ENCODE measurements at places on chromosomes 4 and X.
A peak's percentile ranks its signal among the peaks of the same experiment; 100 is the strongest.

- DNase-seq, result no peak
Observed at GRCh38 chr4:140743194-140743931, 12.8 kb downstream of the TBC1D9 start.

- no peak for DNase-seq
Observed at GRCh38 chrX:80181079-80181478, 166.5 kb downstream of the TBX22 start.

- DNase-seq, result no peak
Observed at GRCh38 chr4:185488650-185489049, 17.1 kb upstream of the CCDC110 start.

DNA sequence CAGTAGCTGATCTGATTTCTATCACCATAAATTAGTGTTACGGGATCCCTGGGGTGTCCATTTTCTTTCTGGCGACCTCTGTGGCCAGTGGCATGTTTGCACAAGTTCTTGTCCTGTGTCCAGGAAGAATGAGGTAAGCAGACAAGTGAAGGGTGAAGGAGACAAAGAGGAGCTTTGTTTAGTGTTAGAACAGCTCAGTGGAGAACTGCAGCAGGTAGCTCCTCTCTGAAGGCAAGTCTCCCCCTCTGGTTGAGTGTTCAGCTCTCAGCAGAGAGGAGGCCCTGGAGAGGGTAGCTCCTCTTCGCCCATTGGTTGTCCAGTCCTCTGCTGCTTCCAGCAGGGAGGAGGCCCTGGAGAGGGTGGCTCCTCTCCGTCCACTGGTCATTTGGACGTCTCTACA is 47.2 kb downstream of the DMP1 start:
- no peak for DNase-seq

GRCh38 chr4:136557396-136557795 is 974.9 kb downstream of the PCDH18 start:
- no peak for DNase-seq

- DNase-seq, result no peak
Observed at GRCh38 chr4:8586671-8587468, 5.7 kb upstream of the CPZ start.

GRCh38 chr4:41287852-41288251 is 31.1 kb downstream of the UCHL1 start:
- no peak for DNase-seq

- peak; percentile 28 for DNase-seq
Observed at GRCh38 chr4:26319949-26320537, 771 bp upstream of the RBPJ start.

DNA sequence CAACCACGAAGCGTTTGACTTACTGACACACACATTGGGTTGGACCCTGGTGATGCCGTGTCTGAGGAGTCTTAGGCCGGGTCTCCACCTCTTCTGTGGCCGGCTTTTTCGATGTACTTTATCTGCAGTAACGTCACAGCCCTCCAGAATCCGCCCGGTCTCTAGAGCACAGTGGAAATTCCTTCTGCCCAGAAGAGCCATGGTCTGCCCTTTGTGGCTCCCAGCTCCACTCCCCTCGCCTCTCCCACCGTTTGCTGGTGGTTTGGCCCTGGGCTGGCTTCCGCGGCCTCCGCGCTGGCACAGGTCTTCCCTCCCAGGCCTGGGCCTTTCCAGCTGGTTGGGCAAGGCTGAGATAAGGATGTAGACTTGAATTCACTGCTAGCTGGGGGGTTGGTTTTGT is 4.3 kb downstream of the MAEA start:
- no peak for DNase-seq

GRCh38 chr4:184510401-184510800 is 36.1 kb upstream of the IRF2 start:
- no peak for DNase-seq

- DNase-seq, result no peak
Observed at GRCh38 chrX:130097507-130098209, 12.6 kb downstream of the ELF4 start.

GRCh38 chr4:173145131-173145530 is 23.5 kb upstream of the GALNT7 start:
- DNase-seq, result no peak

DNA sequence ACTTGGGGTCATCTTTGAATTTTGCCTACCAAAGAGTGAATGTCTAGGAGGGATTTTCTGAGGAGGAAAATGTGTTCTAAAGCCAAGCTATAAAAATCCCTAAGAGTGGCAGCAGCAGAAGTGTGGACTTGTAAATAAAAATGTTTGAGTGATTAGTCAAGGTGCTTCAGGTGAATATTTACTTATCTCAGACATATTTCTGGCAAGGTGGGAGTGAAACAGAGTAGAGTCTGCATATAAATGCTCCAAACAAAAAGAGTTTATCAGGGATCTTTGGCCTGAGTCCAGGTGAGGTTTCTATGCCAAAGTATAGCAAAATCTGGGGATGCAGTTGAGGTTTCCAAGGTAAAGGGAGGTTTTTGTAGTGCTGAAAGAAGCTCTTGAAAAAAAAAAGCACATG is 19.7 kb downstream of the CYSLTR1 start:
- DNase-seq, result no peak

GRCh38 chr4:8574796-8575370 is 5.3 kb upstream of the GPR78 start:
- DNase-seq, result no peak

DNA sequence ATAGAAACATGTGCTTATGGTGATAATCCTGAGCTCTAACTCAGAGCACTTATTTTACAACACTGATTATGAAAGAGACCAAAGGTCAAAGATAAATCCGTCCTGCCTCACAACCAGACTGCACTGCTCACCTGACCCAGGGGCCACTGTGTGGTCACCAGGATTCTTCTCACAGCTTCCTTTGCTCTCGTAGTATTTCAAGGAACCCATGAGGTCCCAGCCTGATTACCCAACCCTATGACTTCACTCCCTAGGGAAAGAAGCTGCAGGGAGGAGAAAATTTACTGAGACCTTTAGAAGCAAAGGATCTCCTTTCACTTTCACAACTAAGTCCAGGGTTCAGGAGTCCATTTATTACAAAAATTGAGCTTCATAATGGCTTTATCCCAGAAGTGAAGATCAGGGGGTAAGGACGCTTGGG is 9.6 kb downstream of the SLC25A5 start:
- no peak for DNase-seq

- no peak for DNase-seq
Observed at GRCh38 chr4:154529728-154530519, 20.3 kb downstream of the PLRG1 start.
